ENCODE measurements at places on chromosomes 4 and X.

GRCh38 chr4:103720661-103721060, 876 bp upstream of the TACR3 start:
- no peak for DNase-seq

DNA sequence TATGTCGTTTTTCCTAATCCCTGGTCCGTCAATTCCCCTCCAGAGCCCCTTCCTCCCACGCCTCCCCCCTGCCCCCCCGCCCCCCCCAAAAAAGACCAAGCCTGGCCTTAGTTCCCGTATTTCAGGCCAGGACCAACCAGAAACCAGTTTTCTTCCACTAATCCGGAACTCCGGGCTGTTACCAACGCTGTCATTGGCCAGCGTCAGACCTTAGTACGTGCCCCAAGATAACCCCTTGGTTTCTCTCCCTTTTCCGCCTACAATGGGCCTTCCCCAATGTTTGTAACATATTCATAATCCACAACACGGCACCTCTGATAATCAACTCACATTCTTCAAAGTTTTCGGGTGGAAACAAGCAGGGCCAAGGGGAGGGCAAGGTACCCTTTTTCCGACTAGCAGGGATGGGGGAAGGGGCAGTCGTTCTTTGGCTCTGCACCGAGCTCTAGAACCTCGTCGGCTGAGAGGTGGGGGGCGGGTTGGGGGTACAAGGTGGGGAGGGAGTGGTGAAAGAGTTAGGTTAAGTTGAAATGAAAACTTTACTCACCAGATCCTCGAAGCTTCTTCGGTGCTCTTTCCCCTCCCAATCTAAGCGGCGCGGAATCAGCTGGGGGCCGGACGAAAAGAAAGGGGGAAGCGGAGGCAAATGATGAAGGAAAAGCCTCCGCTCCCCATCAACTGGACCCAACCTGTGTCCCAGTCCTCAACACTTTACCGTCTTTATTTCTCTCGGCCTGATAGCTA, 1.5 kb downstream of the BRWD3 start:
- DNase-seq, result peak; percentile 88

GRCh38 chr4:113588895-113589668, 172.5 kb downstream of the CAMK2D start:
- DNase-seq, result peak; percentile 16

GRCh38 chrX:21764008-21764407, 6.1 kb upstream of the SMPX start:
- DNase-seq, result no peak

GRCh38 chr4:1265351-1265750, 16.4 kb upstream of the CTBP1 start:
- DNase-seq, result no peak

- DNase-seq, result no peak
Observed at GRCh38 chrX:103539695-103540094, 20.4 kb upstream of the RAB40A start.

GRCh38 chr4:4541040-4541631, 712 bp downstream of the STX18 start:
- DNase-seq, result peak; percentile 41

DNA sequence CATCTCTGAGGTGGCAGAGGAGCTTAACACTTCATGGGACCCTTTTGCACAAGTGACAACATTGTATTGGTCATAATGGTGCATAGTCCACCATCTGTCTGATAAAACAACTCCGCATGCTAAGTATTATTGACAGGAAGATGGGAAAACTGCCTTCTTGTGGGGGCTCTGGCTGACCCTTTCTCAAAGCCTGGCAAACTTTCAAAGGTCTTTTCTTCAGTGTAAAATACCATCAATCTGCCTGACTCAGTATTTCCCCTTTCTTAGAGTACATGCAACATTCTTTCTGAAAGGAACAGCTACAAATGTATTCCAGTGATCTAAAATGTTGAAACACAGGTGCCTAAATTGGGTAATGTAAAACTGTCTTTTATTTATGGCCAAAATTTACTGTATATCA, 89.1 kb downstream of the NAA11 start:
- no peak for DNase-seq

- no peak for DNase-seq
Observed at GRCh38 chrX:72141372-72142004, 9.8 kb upstream of the RTL5 start.

GRCh38 chr4:96652821-96653220, 812.9 kb downstream of the PDHA2 start:
- no peak for DNase-seq

- DNase-seq, result no peak
Observed at GRCh38 chr4:47219586-47219985, 188.2 kb downstream of the GABRB1 start.

- DNase-seq, result no peak
Observed at GRCh38 chr4:89898304-89898716, 3.7 kb downstream of the MMRN1 start.

- no peak for DNase-seq
Observed at GRCh38 chrX:116961872-116962582, 499.3 kb upstream of the CT83 start.

GRCh38 chrX:17039826-17040225, 93.4 kb downstream of the REPS2 start:
- DNase-seq, result no peak

GRCh38 chrX:50067435-50068284, 133.1 kb downstream of the AKAP4 start:
- no peak for DNase-seq

DNA sequence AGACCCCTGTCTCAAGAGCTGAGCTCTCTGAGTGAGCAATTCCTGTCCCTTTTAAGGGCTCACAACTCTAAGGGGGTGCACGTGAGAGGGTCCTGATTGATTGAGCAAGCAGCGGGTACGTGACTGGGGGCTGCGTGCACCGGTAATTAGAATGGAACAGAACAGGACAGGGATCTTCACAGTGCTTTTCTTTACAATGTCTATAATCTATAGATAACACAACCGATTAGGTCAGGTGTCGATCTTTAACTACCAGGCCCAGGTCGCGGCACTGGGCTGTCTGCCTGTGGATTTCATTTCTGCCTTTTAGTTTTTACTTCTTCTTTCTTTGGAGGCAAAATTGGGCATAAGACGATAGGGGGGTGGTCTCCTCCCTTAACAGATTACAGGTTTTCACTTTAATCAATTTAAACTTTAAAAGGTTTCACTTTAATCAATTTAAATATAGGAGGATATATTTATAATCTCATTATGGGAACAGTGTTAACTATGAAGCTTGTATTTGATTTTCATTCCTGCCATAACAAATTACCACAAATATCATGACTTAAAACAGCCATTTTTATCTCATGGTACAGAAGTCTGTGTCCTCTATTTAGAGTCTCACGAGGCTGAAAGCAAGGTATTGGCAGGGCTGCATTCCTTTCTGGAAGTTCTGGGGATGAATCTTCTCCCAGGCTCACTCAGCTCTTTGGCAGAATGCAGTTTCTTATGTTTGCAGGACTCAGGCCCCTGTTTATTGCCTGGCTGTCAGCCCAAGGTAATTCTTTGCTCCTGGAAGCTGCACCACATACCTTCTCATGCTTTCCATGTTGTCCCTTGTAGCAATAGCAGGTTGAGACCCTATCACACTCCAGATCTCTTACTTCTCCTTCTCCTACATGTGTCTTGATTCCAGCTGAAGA, 5.2 kb downstream of the SPATA4 start:
- DNase-seq, result no peak

GRCh38 chrX:29083823-29084222, 496.6 kb downstream of the IL1RAPL1 start:
- DNase-seq, result no peak

- DNase-seq, result no peak
Observed at GRCh38 chrX:22310779-22311178, 38.1 kb downstream of the CBLL2 start.

DNA sequence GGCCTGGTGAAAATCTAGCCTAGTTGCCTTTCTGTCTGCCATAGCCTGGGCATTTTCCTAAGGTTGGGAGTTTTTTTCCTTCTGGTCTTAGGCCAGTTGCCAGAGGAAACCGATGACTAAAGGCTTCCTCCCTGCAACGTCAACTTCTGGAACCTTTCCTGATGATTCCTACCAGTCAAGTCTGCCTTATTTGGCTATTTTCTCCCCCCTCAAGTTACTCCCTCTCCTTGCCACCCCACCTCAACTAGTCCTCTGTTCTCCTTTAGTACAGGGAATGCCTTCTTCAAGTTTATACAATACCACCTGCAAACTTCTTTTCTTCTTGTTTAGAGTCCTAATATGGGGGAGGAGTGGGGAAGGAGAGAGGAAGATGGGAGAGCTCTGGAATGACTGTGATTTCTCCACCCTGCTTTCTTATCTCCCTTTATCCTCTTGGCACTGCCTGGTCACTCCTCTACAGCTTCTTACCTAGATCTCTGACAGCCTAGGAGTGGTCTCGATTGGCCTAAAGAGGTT, 10.6 kb downstream of the MSN start:
- no peak for DNase-seq

GRCh38 chr4:170979736-170980135, 833.5 kb upstream of the GALNTL6 start:
- no peak for DNase-seq

DNA sequence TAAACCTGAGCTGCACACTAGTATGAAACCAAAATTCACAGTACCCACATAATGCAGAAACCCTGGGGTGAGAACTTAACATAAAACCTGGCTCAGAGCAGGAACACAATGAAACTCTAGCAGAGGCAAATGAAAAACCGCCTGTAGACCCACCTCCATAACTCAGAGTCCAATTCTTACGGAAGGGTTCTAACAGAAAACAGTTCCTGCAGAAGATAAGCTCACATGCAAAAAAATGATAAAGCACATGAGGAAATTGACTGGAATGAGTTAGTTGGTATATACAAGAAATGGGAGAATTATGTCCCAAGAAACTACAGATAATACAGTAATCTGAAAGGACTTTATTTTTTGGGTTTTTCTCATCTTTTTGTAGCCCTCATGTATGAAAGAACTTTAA, 14.7 kb downstream of the RTL9 start:
- DNase-seq, result no peak

DNA sequence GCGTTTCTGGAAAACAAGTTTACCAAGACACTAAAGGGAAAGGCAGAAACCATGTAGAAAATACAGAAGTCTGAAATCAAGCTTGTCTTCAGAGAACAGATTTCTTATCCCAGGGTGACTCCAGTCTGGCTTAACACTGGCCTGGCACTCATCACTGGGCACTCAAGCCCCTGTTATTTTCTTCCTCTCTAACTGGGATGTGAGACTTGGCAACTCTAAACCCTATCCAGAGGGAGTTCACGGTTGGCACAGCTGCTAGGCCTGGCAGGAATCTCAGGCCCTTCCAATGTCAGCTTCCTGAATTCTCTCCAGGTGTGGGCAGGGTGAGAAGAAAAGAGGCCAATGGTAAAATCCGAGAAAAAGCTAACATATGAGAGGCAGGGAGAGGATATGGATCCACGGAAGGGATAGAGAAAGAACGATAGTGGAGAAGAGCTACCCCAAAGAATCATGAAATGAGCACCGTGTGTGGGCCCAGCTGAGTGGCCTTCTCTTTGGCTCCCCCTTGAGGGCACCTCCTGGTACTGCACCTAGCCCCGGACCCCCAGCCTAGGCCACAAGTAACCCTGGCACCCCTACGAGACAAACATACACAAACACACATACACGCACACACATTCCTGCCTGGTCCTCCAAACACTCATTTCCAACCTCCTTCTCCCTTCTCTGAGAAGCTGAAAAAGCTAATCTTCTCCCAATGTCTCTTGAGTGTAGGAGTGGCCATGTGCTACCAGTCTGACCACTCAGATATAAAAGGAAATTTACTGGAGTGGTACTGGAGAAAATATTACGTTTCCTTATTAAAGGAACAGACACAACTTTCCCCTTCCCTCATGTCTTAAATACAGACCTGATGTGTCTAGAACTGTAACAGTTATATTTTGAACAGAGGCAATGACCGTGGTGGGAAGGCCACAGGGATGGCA, 16.6 kb upstream of the PTCHD1 start:
- DNase-seq, result no peak

DNA sequence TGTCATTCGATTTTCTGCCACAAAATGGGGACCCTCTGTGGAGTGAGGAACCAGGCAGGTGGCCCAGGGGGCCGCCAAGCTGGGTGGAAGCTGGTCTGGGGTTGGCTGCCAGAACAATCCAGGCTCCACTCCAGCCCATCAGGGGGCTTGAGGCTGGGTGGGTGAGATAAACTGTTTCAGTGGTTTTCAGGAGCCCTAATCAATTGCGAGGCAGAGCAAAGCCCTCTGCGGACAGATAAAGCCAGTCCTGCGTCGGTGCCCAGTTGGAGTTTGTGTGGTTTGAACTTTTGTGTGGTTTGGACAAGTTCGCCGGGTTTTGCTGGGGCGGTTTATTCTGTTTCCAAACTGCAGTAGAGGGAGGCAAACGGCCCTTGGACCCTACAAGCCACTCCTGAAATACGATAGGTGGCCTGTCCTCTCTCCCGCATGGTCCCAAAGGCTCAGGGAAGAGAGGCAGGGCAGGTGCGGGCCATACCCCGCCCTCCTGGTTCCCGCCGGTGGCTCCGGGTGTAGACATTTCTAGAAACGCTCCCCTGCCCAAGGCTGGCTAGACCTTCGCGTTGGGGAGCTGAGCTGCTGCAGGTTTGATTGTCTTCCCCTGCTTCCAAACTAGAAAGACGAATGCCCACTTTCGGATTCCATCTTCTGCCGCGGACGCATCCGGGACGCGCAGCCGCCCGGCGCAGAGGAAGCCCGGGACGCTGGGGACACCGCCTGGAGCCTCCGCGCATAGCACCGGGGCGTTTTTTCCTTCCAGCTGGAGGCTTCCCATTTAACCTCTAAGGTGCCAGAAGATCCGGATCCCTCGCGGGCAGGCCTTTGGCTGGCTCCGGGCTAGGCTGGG, 169.0 kb upstream of the BCOR start:
- DNase-seq, result peak; percentile 58

- no peak for DNase-seq
Observed at GRCh38 chrX:42276982-42277690, 353.8 kb upstream of the CASK start.

GRCh38 chrX:84339507-84340364, 151.7 kb upstream of the RPS6KA6 start:
- peak; percentile 0 for DNase-seq

DNA sequence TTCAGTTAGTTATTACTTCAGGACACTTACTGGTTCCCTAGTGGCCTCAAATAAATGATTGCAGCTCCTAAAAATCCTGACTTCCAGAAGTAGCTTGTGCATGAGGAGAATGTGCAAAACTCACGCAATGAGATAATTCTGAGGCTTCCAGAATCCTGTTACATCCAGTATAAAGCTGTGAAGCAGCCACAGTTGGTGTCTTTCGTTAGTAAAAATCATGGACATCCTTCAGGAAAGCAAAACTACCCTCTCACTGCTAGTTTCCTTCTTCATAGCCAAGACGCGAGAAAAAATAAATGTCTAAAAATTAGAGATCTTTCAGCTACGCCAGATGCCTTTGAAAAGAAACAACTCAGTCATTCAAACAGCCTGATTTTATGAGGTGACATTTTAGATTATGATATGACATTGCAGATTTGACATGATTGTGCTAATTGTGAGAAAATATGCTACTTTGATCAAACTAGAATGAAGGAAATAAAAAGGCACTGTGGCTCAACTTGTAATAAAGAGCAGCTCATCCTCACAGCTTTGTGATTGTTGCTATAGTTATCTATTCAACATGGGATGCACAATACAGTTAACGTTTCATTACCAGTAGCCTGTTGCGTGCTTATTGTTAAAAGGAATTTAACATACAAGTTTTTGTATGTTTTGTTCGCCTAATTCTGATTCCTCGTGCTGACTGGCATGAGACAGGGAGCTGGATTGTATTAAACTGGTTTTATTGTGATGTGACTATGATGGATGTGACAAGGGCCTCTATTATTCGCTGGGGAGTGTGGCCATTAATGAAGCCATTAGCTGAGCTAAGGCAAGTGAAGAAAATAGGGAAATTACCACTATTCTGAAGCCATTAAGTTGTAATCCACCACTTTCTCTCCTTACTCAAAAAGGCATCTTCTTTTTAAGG, 40.5 kb downstream of the AFF2 start:
- no peak for DNase-seq

Measured in CD4-positive, alpha-beta T cell treated with Interleukin-1 beta for 1 hour (primary cell).